NCI-H446 treated with DMSO at 0.1 percent for 48 hours (cell line): ENCODE measurements at places on chromosomes 12 and 14.

GRCh38 chr12:122138616-122139015 lies 35.4 kb downstream of the IL31 start:
- DNase-seq: no peak

DNA sequence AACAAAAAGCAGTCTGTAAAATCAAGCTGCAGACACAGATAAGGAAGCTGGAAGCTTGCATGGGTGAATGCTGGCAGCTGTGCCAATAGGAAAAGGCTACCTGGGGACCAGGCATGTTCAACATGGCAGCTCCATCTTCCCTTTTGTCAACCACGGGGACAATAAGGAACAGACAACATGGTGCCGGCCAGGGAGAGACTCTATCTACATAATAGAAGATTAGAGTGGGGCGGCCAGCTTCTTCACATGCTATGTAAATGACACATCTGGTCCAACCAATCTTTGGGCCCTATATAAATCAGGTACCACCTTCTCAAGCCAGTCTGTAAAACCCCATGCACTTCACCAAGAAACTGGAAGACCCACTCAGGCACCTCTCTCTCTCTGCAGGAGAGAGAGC lies 157.6 kb downstream of the SUDS3 start:
- no peak for DNase-seq

GRCh38 chr12:42421844-42422779 lies 96.1 kb downstream of the PPHLN1 start:
- no peak for DNase-seq

DNA sequence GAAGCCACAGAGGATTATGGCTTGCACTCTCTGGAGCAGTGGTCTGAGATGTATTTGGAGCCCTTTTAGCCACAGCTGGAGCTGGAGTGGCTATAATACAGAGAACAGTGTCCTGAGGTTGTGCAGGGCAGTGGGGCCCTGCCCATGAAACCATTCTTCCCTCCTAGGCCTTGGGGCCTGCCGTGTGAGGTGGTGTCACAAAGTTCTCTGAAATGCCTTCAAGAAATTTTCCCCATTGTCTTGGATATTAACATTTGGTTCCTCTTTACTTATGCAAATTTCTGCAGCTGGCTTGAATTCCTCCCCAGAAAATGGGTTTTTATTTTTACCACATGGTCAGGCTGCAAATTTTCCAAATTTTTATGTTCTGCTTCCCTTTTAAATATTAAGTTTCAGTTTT lies 79.3 kb downstream of the UNC79 start:
- DNase-seq: no peak

DNA sequence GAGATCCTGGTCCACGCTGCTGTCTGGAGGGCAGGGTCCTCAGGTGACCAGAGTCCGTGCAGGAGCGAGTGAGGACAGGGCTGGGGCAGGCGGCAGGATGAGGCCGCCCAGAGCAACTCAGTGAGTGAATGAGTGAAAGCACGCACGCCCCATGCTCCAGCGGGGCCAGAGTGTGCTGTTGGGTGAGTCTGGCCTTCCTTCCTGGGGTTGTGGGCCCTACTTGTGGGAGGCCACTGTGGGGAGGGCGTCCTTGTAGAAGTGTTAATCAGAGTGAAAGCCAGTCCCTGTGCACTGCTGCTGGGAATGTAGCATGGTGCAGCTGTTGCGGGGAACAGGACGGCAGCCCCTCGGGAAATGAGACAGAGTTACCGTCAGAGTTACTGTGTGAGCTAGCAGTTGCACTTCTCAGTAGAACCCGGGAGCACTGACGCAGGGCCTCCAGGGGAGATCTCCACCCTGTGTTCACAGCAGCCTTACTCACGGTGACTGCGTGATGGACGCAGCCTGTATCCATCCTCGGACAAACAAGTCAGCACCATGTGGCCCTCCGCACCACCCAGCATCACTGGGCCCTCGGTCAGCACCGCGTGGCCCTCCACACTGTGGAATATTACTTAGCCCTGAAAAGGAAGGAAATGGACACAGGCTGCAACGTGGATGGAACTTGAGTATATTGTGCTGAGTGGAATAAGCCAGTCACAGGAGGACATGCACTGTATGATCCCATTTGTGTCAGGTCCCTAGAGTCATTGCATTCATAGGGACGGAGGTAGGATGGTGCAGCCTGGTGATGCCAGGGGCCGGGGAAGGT lies 22.1 kb downstream of the PACS2 start:
- DNase-seq: no peak

GRCh38 chr12:25771041-25771440 lies 187.4 kb upstream of the RASSF8 start:
- DNase-seq: no peak

DNA sequence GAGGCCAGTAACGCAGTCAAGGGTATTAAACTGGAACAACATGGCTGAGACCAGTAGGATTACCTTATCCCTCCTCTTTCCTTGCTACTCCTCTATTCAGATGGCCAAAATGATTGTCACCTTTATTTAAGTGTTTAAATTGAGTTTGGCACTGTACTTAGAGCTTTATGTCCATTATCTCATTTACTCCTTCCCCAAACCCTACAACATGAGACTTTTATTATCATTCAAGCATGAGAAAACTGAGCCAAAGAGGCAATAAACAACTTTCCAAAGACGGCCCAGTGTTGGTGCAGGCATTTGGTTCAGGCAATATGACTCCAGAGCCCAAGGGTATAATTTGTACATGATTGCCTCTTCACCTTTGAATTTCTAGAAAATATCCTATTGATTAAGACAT lies 370.9 kb upstream of the KITLG start:
- no peak for DNase-seq

DNA sequence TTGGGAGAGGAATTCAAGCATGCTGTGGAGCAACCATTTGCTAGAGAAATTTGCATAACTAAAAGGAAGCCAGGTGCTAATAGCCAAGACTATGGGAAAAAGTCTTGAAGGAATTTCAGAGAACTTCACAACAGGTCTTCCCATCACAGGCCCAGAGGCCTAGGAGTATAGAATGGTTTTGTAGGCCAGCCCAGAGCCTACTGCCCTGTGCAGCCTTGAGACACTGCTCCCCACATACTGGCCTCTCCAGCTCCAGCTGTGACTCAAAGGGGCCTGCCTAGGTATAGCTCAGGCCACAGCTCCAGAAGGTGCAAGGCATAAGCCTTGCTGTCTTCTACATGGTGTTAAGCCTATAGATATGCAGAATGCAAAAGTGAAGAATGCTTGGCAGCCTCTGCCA lies 227.1 kb downstream of the SLC2A13 start:
- DNase-seq: no peak

DNA sequence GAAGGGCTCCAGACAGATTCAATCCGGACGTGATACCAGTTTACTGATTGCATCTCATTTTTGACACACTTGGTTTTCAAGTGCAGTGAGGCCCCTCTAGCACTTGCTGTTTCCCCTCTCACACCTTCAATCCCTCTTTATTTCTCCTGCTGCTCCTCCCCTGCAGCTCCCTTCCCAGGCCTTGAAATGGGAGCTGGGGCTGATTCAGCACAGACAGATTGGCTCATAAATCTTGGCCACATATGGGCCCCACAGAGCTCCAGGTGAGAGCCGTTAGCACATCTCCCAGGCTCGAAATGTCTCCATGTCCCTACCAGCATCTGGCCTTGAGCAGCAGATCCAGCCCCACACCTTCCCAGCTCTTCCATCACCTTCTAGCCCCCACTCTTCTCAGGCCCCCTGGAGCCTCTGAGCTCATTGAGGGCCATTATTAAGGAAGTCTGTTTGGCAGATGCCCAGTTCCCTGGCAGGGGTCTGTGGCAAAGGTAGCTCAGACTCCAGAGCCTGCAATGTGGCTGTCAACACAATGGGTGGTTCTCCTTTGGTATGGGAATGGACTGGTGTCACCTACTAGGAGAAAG lies 220.3 kb upstream of the FKBP4 start:
- DNase-seq: no peak

DNA sequence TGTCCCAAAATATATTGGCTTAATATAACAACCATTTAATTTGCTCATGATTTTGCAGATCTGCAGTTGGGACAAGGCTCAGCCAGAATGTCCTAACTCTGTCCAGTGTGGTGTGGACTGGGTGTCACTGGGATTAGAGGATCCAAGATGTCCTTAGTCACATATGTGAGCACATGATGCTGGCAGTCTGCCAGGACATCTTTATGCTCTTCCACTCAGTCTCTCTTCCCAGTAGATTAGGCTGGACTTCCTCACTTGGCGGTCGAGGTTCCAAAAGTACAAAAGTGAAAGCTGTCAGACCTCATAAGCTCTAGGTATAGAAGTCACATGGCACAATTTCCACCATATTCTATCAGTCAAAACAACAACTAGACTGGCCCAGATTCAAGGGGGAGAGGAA lies 167.9 kb upstream of the NTF3 start:
- no peak for DNase-seq

DNA sequence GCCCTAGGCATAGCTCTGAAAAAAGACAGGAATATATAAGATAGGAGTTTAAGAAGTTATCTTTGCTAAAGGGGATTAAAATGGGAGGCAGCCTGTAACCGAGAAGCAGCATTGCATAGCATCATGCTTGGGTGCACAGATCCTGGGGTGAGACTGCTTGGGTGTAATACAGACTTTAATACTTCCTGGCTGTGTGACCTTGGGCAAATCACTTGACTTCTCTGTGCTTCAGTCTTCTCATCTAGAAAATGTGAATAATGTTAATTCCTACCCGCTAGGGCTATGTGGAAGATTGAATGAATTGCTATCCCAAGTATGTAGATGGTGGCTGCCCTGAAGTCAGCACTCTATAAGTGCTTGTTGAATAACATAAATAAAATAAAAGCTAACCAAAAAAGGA lies 204.5 kb downstream of the TMEM132C start:
- no peak for DNase-seq

DNA sequence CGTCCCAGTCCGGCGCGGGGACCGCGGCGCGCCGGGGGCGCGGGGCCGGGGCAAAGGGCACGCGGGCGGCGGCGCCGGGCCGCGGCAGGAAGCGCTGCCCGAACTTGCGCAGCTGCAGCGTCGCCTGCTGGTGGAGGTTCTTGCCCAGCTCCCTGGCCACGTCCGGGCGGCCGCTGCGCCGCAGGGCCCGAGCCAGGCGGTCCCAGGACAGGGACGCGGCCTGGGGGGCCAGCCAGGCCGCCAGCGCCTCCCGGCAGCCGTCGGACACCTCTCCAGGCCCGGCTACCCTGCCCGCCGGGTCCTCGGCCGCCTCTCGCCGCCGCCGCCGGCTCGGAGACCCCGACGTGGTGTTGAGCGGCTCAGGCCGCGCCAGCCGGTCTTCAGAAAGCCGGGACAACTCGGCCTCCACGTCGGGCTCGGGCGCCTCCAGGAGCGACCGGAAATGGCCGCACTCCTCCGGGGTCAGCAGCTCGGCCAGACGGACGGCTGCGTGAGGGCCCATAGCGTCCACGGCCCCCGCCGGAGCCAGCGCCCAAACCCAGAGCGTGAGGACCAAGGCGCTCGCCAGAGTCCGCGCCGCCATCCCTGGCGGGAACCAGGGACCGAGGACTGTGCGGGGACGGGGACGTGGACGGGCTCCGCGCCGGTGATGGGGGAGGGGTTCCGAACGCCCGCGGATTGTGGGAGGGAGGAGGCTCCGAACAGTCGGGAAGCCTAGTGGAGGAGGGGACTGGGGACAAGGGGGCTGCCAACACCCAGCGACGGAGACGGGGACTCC lies 34.0 kb downstream of the FIGNL2 start:
- DNase-seq: no peak
